Hippocampal formation (tissue), 2 donors: ENCODE measurements at places on chromosomes 6 and 20.

GRCh38 chr6:52507557-52508260 is 69.2 kb downstream of the TRAM2 start:
- DNase-seq = no peak

GRCh38 chr6:139605350-139605749 is 230.9 kb upstream of the CITED2 start:
- no peak for DNase-seq

- no peak for DNase-seq
Observed at GRCh38 chr6:106002005-106002404, 84.1 kb upstream of the PRDM1 start.

DNA sequence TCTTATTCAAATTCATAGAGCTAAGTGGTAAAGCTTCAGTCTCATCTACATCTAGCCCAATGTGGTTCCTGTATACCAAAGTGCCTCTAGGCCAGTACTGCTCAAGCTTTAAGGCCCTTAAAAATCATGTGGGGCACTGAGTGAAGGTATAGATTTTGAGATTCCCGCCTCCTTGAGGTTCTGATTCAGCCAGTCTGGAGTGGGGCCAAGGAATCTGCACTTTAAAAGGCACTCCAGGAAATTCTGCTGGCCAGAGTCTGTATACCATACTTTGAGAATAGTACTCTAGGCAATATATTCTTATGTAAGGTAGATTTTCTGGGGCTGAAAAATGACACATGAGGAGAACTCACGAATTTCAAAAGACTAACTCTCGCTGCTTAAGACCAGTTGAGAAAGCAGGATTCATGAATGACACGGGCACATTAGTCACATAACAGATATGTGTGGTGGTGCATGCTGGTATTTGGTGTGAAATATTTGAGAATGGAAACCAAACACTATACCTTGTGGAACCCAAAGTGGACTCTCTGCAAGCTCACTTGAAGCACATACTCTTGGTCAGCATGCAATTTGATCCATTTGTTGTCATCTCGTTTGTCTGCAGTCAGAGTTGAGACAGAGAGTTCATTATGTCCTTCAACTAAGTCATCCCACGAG is 47.6 kb upstream of the SIM1 start:
- no peak for DNase-seq

DNA sequence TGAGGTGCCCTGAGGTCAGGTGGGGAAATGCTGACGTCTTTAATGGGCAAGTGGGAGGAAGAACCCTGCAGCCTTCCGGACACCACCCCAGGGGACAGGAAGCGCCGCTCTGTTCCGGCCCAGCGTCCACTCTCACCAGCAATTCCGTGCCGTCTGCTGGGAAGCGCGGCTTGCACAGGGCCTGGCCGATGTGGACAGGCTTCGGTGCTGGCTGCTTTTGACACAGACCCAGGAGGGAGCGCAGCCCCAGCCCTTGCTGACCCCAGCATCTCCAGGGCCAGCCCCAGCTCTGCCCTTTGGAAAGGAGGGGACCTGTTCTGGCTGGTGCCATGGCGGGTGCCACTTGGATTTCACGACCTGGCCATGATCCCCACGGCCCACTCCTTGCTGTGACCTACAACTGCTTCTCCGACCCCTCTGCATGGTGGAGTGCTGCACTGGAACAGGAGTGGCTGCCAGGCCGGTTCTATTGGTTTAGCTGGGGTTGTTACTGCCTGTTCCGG is 123.2 kb downstream of the DLL1 start:
- DNase-seq = no peak

DNA sequence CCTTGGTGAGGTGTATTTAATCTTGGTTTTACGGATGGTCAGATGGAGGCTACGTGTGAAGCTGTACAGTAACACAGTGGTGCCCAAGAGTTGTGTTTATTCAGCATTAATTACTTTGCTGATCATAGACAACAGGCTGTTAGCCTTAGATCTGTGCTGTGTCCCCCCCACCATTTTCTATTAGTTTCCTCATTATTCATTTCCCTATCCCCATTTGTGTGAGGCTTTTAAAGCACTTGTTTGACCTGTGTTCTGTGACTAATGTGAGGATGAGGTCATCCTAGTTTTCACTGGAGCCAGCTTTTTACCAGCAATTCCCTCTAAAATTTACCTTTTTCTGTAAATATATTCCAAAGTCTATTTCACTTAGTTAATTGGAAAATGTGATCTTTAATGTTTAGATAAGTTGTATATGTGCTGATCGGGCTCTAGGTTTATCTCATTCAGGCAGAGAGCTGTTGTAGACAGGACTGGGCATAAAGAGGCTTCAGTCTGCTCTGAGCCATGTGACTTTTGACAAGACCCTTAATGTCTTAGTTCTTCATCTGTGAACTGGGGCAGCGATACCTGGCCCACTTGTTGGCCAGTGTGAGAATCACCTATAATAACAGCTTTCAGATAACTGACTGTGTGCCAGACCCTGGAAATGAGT is 8.4 kb downstream of the MAPRE1 start:
- DNase-seq = no peak

DNA sequence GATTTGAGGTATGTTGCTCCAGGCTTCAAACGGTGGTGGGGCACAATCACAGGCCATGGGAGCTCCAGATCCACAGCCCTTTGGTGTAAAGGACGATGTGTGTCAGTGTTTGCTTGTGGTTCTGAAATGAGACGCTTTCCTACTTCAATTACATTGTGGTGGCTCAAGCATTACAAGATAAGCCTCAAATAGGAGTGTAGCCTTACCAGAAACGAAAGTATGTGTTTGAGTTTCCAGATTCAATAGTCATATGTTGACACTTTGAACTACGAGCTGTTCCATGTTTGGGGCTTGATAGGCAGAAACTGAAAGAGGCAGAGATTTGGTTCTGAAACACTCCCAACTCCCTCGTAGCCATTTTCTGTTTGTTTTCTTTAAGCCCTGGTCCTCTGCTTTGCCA is 187.1 kb downstream of the MYLK4 start:
- no peak for DNase-seq

DNA sequence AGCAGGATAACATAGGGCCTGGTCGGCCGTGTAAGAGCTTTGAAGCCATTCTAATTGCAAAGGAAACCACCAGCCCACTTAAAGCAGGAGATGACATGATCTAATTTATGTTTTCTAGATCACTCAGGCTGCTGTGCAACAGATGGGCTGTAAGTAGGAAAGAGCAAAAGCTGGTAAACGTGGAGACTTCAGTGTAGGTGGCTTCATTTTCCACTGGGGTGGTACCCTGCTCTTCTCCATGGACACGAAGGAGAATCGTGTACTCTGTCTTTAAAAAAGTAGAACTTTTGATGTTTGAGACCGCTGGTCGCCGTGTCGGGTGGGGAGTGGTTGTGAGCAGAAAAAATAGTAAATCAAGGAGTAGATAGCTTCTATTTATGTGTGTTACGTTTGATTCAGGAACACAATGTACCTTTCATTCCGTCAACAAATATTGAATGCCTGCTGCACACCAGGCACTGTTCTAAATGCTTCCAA is 6.4 kb downstream of the CASS4 start:
- no peak for DNase-seq

DNA sequence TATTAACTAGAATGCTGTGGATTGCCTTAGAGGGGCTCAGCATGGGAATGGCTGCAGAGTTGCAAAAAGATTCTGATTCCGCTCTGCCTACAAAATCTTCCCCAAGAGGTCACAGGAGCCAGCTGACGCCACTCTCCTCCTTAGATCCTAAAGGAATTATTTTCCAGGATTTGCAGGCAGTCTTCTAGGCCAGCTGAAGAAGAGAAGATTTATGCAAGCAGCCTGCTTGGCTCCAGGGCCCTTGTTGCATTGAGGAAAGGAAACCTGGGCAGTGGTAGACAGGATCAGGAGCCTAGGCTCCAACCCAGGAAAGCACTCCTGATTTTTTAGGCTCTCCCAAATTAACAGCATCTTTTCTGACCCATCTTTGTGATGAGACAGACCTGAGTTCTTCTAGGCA is 245.8 kb downstream of the PKHD1 start:
- DNase-seq = no peak

DNA sequence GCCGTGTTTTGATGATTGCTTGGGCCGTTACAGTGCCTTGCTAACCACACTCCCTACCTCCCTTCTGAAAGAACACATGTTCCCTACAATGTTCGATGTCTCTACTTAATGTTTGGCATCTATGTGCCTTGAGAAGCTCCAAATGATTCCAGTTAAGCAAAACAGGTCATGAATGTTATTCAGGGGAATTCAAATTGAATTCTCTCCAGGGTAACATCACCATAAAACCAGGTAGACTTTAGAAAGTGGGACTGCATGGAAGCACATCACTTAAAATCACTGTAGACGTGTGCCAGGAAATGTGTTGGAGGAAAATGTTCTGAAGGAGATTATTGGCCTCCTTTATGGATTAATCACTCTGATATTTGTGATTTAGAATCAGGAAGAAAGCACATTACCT is 128.1 kb downstream of the ADAT2 start:
- DNase-seq = no peak
